Lung (tissue), 17 donors: ENCODE measurements at places on chromosomes 11 and 22.

GRCh38 chr11:122715548-122716440 lies 60.3 kb downstream of the UBASH3B start:
- no peak for DNase-seq

DNA sequence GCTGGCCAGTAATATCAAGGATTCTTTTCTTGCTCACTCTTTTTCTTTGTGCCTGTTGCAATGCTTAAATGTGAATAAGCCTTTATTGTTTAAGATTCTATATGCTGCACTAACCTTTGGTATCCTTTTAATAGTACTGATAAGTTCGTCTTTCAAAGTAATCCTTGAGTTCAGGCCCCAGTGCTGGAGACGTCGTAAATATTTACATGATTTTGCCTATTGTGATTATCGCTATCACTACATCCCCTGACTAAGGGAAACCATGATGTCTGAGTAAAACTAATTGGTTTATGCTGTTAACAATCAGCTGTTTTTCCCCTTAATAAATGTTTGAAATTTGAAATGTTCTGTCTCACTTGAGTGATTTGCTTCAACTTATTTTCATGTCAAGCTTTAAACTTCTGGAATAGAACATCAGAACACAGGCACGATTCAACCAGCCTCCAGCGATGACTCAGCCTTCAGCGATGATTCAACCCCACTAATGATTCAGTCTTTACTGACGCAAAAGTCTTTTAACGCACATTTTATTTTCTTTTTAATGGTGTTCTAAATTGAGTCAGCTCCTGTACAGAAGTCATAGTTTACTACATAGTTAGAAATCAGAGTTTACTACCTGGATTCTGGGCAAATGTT lies 3.9 kb downstream of the HTATIP2 start:
- DNase-seq: no peak

DNA sequence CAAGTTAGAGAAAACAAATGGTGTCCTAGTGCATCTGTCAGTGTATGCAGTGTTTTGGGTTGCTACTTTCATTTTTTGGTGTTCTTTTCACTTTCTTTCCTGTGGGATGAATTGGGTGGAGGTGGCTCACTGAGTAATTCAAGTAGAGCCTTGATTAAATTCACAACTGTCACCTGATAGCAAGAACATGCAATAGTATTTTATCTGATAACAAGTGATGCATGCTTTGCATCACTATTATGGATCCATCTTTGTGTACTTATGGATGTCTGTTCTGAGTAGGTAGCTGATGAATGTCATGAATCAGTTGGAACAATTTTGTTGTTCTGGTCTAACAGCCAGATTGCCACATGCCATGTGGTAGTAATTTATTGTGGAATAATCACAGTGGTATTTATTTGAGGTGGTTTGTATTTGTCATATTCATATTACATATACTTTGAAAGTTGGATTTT lies 87.5 kb downstream of the DDX10 start:
- DNase-seq: no peak

DNA sequence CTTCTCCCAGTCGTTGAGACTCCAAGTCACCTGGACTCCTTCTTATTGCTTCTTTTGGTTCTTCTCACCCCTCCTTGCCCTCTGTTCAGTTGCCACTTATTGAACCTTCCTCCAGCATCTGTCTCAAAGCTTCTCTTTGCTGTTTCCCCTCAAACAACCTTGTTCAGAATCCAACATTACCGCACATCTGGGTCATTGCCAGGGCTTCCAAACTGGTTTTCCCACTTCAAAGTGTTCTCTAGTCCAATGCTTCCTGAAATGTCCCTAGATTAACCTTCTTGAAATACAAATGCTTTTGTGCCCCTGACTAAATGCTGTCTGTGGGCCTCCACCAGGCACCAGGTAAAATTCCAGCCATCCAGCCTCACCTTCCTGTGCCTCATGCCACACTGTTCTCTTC lies 100.8 kb upstream of the TTC12 start:
- no peak for DNase-seq

- no peak for DNase-seq
Measured at GRCh38 chr22:38311323-38311620, 6.0 kb downstream of the CSNK1E start.

DNA sequence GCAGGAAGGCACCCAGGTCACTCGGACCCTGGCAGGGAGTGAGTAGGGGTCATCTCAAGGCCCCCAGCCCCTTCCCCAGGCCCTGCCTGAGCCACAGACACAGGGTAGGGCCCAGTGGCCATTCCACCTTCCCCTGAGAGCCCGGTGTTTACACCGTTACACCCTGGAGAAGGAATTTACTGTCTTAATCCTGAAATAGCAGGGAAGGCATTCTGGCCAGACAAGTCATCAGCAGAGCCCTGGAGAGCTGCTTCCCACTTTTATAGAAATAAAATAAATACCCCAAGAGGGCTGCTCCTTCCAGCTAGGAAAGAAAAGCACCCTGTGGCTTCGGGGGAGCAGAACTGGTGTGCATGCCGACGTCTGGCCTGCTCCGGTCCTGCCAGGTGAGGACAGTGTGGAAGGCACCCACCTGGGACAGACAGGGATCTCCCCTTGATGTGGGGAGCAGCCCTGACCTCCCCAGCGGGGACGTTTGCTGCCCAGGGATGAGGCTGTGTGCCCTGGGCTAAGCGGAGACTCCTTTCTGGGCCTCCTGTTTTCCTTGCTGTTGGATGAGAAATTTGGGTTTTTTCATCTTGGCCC lies 180.0 kb downstream of the MN1 start:
- DNase-seq: no peak
